ENCODE measurements at places on chromosomes 2 and 18.
A peak's percentile ranks its signal among the peaks of the same experiment; 100 is the strongest.

- DNase-seq: peak; percentile 78
Measured at GRCh38 chr2:43482961-43483360, 112.9 kb downstream of the THADA start.

DNA sequence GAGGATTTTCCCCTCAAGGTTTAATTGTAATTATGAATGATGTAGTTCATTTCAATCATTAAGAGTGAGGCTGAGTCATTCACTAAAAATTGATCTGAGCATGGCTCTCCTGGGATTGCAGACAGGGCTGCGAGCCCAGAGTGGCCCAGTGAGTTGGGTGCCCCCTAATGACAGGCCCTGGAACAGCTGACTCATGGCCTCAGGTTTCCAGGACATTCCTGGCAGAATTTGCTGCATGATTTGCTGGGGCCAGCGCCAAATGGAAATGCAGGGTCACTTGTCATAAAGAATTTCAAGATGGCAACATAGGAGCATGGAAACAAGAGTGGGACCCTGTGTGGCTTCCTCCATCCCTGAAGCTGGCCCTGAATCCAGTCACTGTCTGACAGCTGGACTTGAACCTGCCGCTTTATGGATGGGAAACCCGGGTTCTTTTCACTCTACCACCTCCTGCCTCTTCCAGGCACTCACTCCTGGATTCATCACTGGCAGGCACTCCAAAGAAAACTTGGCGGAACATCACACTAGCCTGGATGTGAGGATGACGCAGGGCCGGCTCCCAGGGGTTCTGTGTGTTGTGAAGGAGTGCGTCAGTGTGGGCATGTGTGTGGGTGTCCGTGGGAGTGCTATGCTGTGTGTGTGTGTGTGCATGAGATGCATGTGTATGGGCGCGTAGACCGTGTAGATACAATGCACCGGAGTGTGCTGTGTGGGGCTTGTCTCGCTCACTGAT is 15.2 kb downstream of the OTOF start:
- DNase-seq: no peak

- no peak for DNase-seq
Measured at GRCh38 chr2:98282109-98282508, 64.1 kb upstream of the CNGA3 start.

DNA sequence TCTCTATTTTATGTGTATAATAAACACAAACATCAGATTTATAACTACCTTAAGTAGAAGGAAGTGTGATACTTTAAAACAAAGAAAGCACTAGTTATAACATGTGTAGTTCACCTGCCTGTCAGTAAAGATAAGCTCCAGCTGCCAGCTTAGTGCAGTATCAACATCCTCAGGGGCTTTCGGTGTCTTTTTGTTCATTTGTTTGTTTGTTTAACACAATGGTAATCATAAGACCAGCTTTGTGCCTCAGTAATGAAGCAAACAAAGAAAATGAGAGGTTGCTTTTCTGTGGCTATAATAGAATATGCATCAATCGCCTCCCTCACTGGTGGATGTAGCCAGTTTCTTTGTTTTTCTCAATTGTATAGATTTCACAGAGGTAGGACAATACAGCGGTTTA is 1499.0 kb upstream of the TMEFF2 start:
- DNase-seq: no peak

GRCh38 chr2:142718576-142719155 is 158.8 kb upstream of the KYNU start:
- no peak for DNase-seq

DNA sequence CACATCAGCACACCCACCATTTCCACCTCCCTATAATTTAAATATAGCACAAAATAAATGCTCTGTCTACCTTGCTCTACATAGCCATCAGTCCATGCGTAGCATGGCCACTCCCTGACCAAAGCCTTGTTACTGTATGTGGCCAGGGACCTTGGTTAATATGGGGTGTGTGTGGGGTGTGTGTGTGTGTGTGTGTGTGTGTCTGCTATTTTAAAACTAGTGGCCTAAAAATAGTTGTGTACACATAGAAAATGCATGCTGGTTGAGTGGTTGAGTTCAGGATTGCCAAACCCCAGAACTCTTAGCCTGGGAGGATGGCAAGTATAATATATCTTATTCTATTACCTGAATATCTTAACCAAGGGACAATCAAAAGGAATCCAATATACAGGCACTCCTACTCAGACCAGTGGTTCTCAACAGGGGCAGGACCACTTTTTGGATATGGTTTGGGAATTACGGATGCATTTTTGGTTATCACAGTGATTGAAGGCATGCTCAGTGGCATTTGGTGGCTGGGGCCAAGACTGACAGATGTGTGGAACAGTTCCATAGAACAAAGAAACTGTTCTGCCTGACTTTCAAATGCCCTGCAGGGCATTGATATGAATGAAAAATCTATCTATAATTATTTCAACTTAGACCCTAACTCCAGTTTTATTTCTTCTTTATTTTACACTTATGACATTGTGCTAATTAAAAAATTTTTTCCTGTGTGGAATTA is 72.3 kb upstream of the PSME4 start:
- no peak for DNase-seq

DNA sequence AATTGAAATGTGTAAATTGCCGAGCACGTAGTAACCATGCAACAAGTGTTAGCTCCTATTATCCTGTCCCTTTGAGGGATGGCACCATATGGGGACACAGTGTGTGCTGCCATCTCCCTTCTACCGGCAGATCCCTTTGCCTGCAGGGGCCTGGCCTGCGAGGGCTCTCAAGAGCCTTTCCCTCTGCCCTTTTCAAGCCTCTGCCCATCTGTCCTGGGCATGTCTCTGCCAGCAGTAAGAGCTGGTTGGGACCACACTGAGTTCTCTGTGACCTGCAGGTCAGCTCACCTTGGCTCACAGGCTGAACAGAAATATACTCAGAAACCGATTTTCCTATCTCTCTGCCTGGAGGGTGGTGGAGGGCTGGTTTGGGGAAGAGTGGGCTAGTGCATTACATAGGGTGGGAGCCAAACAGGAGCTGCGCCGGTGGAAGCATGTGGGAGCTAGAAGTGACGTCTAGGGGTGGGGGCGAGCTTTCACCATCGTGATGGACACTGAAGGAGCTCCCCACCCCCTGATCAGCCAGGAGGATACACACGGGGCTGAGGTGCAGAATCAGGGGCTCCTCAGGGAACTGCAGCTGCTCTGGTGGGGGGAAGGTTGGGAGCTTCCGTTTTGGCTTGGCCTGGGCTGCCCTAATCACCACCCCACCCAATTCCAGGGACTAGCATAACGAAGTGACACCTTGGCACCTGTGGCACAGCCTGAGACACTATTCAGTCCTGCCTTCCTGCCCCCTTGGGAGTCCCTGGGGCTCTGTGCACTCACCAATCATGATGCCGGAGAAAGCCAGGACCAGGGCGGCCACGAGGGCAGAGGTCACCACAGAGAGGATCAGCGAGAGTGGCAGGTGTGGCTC is 109.7 kb downstream of the CLIP4 start:
- DNase-seq: peak; percentile 63

DNA sequence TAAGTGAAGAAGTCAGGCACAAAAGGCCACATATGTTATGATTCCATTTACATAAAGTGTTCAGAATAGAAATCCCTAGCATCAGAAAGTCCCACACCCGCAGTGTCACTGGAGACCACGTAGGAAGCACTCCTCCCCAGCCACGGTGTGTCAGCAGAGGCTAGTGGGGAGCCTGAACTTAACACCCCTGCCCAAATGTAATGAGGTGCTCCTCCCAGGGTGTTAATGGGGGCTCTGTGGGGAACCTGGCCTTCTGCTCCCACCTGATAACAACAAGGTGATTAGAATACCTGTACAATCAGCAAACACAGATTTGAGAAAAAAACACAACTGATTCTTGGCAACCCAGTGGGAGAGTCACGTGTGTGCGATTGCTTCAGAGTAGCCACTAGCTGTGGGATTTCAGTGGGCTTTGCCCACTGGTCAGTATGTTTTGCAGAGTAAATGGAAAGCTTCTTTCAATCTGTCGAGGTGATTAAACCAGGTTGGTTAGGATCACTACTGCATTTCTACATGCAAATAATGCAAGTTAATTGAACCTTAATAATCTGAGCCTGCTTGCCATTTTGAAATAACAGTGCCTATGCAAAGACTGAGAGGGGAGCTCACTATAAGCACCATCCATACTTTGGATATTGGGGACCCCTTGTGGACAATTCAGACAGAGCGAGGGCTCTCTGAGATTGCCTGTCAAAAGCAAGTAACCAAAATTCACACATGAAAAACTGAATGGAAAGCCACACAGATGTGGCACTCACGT is 20.6 kb upstream of the ATRAID start:
- no peak for DNase-seq

DNA sequence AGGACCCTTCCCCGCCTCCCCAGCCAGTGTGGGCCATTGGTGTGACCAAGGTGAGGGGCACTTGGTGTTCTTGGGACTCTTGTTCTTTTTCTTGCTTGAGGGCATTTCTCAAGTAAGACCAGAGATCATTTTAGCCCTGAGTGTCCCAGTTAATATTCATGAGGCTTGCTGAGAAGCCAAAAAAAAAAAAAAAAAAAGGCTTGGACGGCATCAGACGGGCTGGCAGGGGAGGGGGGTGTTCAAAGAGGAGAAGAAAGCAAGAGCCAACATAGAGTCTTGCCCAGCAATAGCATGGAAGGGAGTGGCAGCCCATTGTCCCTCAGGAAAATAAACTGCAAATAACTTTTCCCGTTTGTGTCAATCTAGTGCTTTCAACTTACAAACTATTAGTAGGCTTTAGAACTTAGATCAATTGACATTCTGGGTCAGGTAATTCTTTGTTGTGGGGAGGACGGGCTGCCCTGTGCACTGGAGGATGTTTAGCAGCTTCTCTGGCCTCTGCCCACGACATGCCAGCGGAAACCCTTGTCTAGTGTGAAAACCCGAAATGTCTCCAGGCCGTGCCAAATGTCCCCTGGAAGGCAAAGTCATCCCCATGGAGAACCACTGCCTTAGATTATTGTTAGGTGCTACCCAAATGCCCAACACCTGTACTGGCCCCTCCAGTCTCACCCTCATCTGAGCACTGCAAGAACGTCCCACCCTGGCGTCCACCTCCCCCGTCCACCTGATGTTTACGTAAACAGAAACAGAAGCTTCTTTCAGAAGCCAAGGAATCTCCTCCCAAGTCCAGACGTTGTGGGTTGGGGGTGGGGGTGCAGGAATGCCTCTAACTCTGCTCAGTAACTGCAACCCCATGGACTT is 163.4 kb downstream of the BCL2 start:
- DNase-seq: no peak

- peak; percentile 72 for DNase-seq
Measured at GRCh38 chr2:86337244-86337835, at the start of gene REEP1. Gene REEP1, minus strand, starts transcription at chr2:86337626. Its CDS starts 116 bp downstream, at chr2:86337510.

- DNase-seq: no peak
Measured at GRCh38 chr2:236889791-236890704, 195.6 kb upstream of the COPS8 start.

- no peak for DNase-seq
Measured at GRCh38 chr2:83915381-83915780, 543.7 kb downstream of the SUCLG1 start.

DNA sequence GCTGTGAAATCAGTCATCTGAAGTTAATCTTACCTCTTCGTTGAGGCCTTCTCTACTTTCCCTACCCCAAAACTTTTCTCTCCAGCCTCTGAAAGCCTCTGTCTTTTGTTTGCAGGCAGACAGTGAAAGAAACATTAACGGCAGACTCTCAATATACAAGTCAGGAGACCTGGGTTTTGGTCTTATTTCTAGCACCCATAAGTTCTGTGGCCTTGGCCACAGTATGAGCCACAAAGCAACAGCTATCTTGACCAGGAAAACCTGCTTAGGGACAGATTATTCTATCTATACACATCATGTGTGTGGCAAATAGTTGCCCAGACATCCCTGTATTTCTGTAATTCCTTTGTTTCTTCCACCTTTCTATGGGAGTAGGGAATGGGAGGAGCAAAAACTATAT is 318.3 kb downstream of the AGPS start:
- no peak for DNase-seq

- DNase-seq: no peak
Measured at GRCh38 chr2:49903471-49903870, 749.2 kb upstream of the FSHR start.

All from sigmoid colon (tissue), 7 donors.